ENCODE measurements at places on chromosomes 6 and 20. TPM values are rescaled to one million over a fixed set of nuclear protein-coding genes. Genes with fewer than 3 reads are reported as not detected.

Gene RUNX2
- 0.28 TPM for total RNA-seq

Gene CDH22
- total RNA-seq, result 0.16 TPM

Gene PMEPA1
- total RNA-seq, result 29.8 TPM

Gene RIPPLY2
- 2.1 TPM for total RNA-seq

Gene ZNF391
- 9.4 TPM for total RNA-seq

Gene ERVFRD-1
- total RNA-seq, result not detected

Gene RBM24
- 0.63 TPM for total RNA-seq

Gene FOXC1
- total RNA-seq, result 10.7 TPM

Gene SMPDL3A
- 2.8 TPM for total RNA-seq

Gene OR2J3
- 0.30 TPM for total RNA-seq

Gene SYCP2L
- total RNA-seq, result 6.3 TPM

GRCh38 chr6:119182216-119182803 lies 103.8 kb upstream of the FAM184A start:
- H3K27me3 ChIP-seq, result no peaks in the 10 kb centered on the region
- DNase-seq, result no peak
- no peak overlapping the region for H3K4me3 ChIP-seq
- H3K36me3 ChIP-seq, result peaks cover 5% of the 10 kb centered on the region

DNA sequence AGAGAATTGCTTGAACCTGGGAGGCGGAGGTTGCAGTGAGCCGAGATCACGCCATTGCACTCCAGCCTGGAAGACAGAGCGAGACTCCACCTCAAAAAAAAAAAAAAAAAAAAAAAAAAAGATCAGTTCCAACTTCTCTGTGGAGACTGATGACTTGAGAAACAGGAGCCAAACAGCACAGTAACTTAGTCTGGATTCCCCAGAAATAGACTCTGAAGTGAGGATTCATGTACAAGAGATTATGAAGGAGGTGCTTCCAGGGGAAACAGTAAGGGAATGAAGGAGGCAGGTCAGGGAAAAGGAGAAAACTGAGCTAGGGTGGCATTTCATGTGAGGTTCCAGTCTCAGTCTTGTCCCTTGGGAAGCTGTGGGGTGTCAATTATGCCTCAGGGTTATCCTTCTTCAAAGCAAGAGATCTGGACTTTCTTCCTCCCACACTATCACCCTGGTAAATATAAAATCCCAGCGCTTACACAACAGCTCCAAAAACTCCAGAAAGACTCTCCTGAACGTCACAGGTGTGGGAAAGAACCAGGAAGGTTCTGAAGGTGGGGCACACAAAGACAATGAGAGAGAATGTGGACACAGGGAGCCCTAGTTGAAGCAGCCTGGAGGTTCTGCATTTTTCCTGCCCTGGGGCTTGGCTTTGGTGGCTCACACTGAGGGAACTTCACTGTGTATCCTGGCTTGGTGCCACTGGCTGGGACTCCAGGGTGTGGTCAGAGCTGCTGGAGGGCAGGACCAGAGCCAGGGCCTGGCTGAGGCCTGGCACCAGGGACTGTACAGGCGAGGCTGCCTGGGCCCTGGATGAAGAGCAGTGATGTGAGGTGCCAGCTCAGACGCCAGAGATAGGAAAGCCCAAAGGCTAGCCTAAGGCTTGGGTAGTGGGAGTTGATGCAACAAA lies 46.8 kb downstream of the PCNA start:
- H3K4me1 ChIP-seq, result peaks cover 10% of the 10 kb centered on the region
- no peak for DNase-seq
- H3K27me3 ChIP-seq, result no peaks in the 10 kb centered on the region

DNA sequence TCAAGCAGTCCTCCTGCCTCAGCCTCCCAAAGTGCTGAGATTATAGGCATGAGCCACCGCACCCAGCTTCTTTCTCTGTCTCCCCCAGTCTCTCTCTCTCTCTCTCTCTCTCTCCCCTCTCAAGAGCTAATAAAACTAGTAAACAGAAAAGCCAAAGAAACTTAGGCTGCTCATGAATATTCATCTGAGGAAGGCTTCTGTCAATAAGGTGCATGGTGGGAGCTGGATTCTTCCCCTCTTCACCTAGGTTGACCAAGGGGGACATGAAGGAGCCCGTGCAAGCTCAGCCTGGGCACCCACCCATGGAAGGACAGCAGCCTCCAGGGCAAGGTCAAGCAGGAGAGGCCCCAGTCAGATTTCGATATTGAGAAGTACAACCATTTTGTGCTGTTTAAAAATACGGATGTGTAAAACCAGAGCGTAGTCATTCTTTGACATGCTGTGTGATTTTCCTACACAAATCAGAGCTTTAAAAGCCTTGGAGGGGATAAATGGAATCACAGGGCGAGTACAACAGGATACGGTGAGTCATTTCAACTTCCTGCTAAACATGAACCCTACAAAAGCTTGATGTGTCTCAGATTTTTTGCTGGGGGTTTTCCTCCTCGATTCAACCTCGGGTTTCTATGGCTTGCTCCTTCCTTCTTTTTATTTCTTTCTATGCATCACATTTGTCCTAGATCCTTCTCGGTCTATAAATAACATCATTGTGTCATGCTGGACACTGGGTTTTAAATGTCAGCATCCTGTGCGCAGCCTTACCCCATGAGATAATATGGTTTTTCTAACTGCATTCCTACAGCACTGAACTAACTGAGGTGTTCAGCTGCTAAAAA lies 368.9 kb upstream of the JARID2 start:
- no peak overlapping the region for H3K4me3 ChIP-seq
- H3K36me3 ChIP-seq, result no peaks in the 10 kb centered on the region
- no peak for DNase-seq
- no peaks in the 10 kb centered on the region for H3K27me3 ChIP-seq
- peak overlapping the region; percentile 50 for H3K27ac ChIP-seq

- no peak for DNase-seq
- no peaks in the 10 kb centered on the region for H3K27me3 ChIP-seq
- H3K4me3 ChIP-seq, result no peak overlapping the region
- no peaks in the 10 kb centered on the region for H3K36me3 ChIP-seq
Observed at GRCh38 chr6:89058627-89059026, 21.9 kb upstream of the PNRC1 start.

- H3K27ac ChIP-seq, result peak overlapping the region; percentile 53
- peak overlapping the region; percentile 89 for H3K4me3 ChIP-seq
- DNase-seq, result no peak
- peaks cover 52% of the 10 kb centered on the region for H3K4me1 ChIP-seq
- H3K27me3 ChIP-seq, result peaks cover 3% of the 10 kb centered on the region
- H3K36me3 ChIP-seq, result no peaks in the 10 kb centered on the region
Observed at GRCh38 chr6:52576054-52576391, 837 bp downstream of the TRAM2 start.

DNA sequence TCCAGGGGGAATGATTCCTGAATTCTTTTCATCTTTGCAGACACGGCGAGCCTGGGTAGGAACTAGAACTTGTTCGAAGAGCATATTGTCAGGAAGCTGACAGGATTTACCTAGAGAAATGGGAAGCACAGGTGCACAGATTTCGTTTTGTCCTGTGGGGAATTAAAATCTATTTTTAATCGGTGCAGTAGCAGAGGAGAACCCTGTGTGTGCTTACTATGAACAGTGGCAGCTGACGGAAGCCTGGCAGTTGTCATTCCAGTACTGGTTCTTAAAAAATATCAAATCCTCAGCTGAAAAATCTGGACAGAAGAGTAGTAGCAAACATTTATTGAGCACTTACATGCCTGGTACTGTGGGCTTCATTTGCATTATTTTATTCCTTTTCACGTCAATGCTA lies 609.0 kb downstream of the QKI start:
- no peak overlapping the region for H3K27ac ChIP-seq
- no peaks in the 10 kb centered on the region for H3K36me3 ChIP-seq
- H3K27me3 ChIP-seq, result no peaks in the 10 kb centered on the region
- DNase-seq, result no peak
- H3K4me1 ChIP-seq, result no peaks in the 10 kb centered on the region

DNA sequence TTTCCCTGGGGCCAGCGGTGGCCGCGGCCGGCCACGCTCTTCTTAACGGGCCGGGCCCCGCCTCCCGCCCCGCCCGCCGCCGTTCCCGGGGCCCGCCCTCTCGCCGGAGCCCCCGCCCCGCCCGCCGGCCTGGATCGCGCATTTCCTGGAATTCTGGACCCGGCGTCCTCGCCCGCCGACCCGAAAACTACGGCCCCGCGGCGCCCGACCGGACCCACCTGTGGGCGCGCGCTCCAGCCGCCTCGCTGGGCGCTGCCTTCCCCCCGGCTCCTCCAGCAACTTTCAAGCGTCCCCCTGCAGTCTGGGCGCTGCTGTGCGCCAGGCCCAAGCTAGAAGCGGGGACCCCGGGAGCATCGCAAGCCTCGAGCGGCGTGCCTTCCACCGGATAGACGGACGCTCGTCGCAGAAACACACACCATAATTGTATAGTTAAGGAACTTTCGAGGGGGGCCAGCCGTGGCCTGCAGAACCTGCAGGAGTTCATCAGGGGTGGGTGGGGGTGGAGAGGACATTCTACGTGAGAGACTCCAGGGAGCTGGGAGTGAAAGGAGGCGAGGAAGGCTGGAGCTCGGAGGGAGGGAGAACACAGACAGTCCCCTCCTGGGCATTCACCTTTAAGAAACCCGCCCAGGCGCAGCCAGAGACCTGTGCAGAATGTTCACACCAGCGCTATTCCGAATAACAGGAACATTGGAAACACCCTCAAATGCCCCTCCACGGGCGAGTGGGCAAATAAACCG lies at the start of gene ADA:
Gene ADA, minus strand, starts transcription at position 16 of the 740 bp plus-strand sequence. CDS start 92 bp downstream, outside the sequence.
- H3K4me3 ChIP-seq, result peak within 1 kb of the TSS; percentile 83
- H3K36me3 ChIP-seq, result peaks cover 20% of the 10 kb centered on the region
- H3K27me3 ChIP-seq, result peaks cover 45% of the 10 kb centered on the region
- H3K27ac ChIP-seq, result no peak within 1 kb of the TSS
- peaks cover 52% of the 10 kb centered on the region for H3K4me1 ChIP-seq

- no peak overlapping the region for H3K4me3 ChIP-seq
- H3K27me3 ChIP-seq, result no peaks in the 10 kb centered on the region
- H3K36me3 ChIP-seq, result no peaks in the 10 kb centered on the region
- no peak overlapping the region for H3K27ac ChIP-seq
Observed at GRCh38 chr20:42688576-42688975, 501.1 kb downstream of the PTPRT start.

- H3K27me3 ChIP-seq, result no peaks in the 10 kb centered on the region
- no peak overlapping the region for H3K27ac ChIP-seq
- no peak for DNase-seq
- H3K36me3 ChIP-seq, result 0 out of 2 replicates have a peak, but pooled peaks cover 2% of the 10 kb centered on the region
- H3K4me3 ChIP-seq, result no peak overlapping the region
Observed at GRCh38 chr6:119463081-119463626, 113.6 kb upstream of the MAN1A1 start.

DNA sequence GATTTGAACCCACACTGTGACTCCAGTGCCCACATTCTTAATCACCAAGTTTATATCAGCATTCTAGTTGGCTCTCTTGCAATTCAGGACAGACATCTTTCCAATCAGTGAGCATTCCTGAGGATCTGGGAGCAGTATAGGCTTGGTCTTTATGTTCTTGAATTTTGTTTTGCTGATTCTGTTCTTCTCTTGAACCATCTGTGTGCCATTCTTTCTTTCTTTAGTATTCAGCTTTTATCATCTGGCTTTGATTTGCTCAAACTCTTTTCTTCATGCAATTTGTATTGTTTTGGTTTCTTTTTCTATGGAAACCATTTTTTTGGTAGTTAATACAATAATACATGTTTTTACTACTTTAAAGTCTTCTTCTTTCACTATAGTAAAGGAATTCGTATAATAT lies 162.4 kb downstream of the CD109 start:
- no peak overlapping the region for H3K27ac ChIP-seq
- H3K27me3 ChIP-seq, result no peaks in the 10 kb centered on the region
- H3K4me1 ChIP-seq, result no peaks in the 10 kb centered on the region

GRCh38 chr20:21677781-21678180 lies 27.7 kb upstream of the PAX1 start:
- no peaks in the 10 kb centered on the region for H3K4me1 ChIP-seq
- no peak overlapping the region for H3K27ac ChIP-seq
- H3K27me3 ChIP-seq, result no peaks in the 10 kb centered on the region
- DNase-seq, result no peak
- no peak overlapping the region for H3K4me3 ChIP-seq
- H3K36me3 ChIP-seq, result no peaks in the 10 kb centered on the region

DNA sequence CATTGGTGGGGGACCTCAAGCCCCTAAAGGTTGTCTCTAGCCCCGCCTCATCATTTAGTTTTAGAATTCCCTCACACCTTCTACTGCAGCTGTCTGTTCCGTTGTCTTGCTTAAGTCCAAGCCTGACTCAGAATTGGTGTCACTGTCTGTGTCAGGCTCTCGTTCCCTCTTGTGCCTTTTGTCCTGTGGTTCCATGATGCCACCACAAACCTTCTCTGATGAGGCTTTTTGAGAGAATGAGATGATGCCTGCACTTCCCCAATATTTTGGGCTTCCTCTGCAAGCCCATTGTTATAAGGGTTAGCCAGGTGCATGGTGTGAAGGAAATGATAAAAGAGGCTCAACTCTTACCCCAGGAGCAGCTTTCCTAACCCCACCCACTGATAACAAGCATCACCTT lies 8.1 kb upstream of the AKIRIN2 start:
- H3K4me1 ChIP-seq, result peaks cover 14% of the 10 kb centered on the region
- no peak overlapping the region for H3K4me3 ChIP-seq
- H3K27ac ChIP-seq, result no peak overlapping the region
- no peak for DNase-seq
- no peaks in the 10 kb centered on the region for H3K36me3 ChIP-seq

DNA sequence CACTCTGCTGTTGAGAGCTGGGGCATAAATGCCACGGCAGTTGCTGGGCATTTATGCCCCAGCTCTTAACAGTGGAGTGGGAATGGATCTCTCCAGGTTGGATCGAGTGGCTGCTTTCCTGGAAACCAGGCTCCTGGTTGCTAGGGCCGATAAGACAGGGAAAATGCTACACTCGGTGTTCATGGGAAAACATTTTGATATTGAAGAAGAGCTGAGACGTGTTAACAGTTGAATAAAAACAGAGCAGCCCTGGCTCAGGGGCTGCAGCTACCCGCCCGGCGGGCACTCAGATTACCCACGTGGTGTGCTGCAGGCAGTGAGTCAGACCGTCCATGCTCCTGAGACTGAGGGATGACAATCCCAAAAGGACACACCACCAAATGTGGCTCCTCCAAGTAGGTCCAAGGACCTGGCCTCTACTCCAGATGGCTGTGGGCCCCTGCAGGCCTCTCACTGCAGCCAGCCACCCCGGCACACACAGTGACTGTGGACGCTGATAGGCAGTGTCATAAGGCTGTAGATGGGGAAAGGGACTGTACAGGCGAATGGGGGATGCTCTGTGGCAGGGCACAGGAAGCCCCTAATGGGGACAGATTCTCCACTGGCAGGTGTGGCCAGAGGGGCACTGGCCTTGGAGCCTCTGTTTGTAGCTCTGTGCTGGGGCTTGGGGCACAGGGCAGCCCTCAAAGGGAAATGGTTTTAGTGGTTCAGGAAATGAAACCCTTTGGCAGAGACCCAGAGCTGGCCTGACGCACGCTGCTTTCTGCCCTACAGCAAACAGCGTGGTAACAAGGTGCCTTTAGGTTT lies 237.8 kb downstream of the LY86 start:
- DNase-seq, result no peak
- no peaks in the 10 kb centered on the region for H3K27me3 ChIP-seq
- no peak overlapping the region for H3K27ac ChIP-seq
- H3K4me1 ChIP-seq, result peaks cover 23% of the 10 kb centered on the region
- H3K36me3 ChIP-seq, result no peaks in the 10 kb centered on the region

All from WTC11 (cell line).